Activated gamma-delta T cell treated with anti-CD3 and anti-CD28 coated beads, Interleukin-2, amount 50 U/mL, for 16 hours (primary cell): ENCODE measurements at places on chromosomes 7 and 10.
A peak's percentile ranks its signal among the peaks of the same experiment; 100 is the strongest.

- no peak for DNase-seq
These were observed 47.9 kb upstream of the SKAP2 start for GRCh38 chr7:26912338-26912737.

- DNase-seq: no peak
These were observed 251.4 kb upstream of the ZMIZ1 start for GRCh38 chr10:78817361-78817760.

DNA sequence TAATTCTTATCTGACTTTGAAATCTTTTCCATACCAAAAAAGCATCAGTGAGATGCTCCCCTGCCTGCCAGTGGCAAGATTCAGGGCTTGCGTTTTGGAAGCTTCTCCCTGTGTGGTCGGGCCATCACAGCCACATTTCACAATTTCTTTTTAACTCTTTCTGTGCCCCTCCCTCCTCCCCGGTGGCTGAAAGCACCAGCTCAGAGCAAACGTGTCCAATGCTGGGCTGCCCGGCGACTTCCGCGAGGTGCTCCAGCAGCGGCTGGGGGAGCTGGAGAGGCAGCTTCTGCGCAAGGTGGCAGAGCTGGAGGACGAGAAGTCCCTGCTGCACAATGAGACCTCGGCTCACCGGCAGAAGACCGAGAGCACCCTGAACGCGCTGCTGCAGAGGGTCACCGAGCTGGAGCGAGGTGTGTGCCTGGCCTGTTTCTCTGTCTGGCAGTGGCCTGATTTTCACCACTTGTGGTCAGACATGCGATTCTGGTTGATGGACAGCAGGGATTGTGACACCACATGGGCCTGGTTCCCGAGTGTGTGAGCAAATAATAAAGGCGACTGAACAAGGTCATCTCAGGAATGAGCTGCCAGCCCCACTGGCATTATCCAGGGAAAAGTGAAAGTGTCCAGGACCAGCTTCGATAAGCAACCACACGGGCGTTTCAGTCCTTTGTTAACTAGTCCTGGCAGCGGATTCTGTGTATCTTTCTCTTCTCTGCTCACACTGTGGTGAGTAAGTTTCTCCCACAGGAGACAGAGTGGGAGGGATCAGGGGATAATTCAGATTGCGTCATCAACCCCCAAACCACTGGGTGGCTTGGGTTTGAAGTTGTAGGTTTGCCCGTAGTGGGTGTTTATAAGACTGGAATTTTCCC, 2.6 kb downstream of the NPTX2 start:
- no peak for DNase-seq

DNA sequence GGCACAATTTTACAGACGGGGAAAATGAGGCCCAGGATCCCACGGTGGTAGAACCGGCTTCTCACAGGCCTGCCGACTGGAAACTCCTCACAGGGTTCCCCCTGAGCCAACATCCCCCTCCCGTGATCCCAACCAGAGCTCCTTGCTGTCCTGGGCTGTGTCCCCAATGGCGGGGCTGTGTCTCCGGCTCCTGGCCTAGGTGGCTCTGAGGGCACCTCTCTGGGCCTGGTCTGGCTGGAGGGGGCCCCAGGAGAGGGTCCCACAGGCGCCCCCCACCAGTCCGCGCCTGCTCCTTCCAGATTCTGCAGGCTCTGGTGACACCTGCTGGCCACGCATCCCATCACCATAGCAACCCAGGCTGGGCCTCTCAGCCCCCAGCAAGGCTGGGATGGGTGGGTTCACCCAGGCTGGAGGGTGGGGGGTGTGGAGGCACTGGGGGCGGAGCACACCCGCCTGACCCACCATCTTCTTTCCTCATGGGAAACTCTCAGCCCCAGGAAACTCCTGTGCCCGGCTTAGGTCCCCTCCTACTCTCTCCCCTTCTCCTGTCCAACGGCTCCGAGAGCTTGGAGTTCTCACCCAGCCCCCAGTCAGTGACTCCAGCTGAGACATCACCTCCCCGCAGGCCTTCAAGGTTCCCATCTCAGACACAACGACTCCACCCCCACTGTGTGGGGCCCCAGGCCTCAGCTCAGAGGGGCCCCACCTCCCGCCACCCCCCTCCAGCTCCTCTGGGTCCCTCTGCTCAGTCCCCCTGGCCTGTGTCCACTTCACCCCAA, 27.1 kb upstream of the TNRC18 start:
- DNase-seq: peak; percentile 11

GRCh38 chr10:117324367-117324766, 50.9 kb downstream of the PDZD8 start:
- no peak for DNase-seq

GRCh38 chr7:46178661-46179060, 257.6 kb upstream of the IGFBP3 start:
- DNase-seq: no peak

GRCh38 chr7:23912065-23912464, 202.0 kb downstream of the STK31 start:
- no peak for DNase-seq

- DNase-seq: no peak
These were observed 4.9 kb downstream of the HIPK2 start for GRCh38 chr7:139772873-139773272.

DNA sequence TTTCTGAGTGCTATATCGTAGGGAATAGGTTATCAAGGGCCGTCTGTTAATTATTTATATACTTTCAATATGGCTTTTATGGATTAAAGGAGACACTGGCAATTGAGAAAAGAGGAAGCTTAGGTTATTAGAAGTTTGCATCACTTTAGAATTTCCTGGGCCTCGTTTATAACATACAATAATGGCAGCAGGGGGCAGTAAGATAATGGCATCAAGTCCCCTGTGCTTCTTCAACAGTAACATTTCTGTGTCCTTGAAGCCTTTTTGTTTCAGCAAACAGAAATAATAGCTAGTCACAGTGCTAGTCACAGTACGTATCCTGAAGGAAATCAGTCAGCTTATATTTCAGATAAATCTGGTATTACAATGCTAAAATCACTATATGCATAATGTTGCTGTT, 41.9 kb downstream of the SPAM1 start:
- DNase-seq: no peak

DNA sequence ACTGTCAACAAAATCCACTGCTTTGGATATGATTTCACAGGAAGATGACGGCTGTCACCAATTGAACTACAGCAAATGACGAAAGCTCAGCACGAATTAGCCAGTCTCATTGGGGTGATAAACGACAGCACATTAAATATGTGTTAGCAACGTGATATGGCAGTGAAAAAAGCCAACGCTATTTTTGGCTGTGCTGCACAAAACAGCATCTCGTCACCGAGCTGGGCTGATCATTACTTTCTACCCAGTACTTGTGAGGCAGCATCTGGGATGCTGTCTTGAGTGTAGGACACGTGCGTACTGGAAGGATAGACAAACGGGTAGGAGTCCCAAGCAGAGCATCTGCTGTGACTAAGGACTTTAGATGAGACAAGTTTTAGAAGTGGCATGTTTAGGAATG, 138.3 kb downstream of the EXOC4 start:
- DNase-seq: no peak

- DNase-seq: no peak
These were observed 1.2 kb downstream of the KLF6 start for GRCh38 chr10:3783682-3784432.

DNA sequence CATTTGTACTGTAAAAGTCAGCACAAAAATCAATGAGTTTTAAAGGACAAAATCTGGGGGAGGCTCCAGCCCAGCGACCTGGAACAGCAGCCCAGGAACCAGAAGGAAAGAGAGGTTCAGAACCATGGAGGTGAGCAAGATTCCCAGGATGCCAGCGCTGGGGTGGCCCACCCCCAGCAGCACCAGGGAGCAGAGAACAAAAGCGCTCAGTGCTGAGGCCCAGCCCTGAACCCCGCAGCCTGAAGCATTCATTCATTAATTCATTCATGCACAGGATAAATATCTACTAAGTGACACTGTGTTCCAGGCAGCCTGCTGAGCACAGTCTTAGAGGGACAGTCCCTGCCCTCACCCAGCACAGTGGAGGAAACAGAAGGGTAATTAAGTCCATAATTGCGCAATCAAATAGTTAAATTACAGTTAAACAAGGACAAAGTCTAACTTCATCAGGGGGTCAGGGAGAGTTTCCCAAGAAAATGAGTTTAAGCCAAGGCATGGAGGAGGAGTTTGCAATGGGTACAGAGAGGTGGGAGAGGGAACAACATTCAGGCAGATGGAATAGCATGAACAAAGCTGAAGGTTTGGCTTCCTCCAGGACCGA, 202.3 kb downstream of the GRID1 start:
- no peak for DNase-seq

GRCh38 chr10:123999956-124000615, 93.3 kb downstream of the CHST15 start:
- DNase-seq: no peak

- no peak for DNase-seq
These were observed 328.7 kb downstream of the LHFPL3 start for GRCh38 chr7:104657134-104657533.

- DNase-seq: no peak
These were observed 100.9 kb downstream of the SAMD9 start for GRCh38 chr7:93016681-93017381.

DNA sequence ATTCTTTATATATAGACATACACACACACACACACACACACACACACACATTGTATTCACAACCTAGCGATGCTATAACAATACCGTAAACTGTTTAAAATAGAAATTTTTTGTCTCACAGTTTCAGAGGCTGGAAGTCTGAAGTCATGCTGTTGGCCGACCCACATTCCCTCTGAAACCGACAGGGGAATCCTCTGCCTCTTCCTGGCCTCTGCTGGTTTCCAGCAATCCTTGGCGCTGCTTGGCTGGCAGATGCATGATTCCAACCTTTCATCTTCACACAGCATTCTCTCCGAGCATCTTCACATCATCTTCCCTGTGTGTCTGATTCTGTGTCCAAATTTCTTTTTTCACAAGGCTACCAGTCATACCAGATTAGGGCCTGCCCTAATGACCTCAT, 94.8 kb downstream of the CCDC71L start:
- no peak for DNase-seq

DNA sequence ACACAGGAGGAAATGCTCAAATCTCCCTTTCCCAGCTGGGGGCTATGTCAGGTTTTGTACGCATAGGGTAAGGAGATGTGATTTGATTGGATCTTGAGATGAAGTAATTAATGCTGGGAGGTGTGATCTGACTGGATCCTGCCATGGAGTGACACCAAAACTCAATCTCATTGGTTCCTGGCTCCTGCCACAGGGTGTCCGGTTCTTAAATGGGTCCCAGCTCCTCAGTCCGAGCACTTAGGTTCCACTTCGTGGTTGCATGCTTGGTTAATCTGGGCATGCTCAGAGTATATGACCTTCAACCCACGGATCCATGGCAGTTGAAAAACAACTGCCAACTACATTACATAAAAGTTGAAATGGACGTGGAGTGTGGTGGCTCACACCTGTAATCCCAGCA, 3.1 kb upstream of the ZNF12 start:
- no peak for DNase-seq

- no peak for DNase-seq
These were observed 79.2 kb downstream of the NRF1 start for GRCh38 chr7:129690701-129691100.

GRCh38 chr7:5481241-5482019, 57.8 kb upstream of the TNRC18 start:
- no peak for DNase-seq

DNA sequence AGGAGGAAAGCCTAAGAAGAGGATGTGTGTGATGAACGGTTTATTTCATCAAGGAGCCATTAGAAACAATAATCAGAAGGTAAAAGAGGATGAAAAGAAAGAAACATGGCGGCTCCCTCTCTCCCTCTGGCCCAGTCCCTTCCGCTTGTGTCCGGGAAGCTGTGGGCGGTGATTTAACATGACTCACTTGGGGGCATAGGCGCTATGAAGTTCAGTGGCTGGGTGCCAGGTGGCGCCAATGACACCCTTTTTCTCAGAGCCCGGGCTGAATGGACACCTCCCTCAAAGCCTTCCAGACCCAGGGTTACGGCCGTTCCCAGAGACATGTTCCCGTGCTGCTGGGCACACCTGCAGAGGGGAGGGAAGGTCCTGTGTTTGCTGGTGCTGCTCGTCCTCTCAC, 244.0 kb downstream of the SKAP2 start:
- DNase-seq: no peak

- DNase-seq: no peak
These were observed 208.8 kb downstream of the CTNNA3 start for GRCh38 chr10:67487199-67487598.

DNA sequence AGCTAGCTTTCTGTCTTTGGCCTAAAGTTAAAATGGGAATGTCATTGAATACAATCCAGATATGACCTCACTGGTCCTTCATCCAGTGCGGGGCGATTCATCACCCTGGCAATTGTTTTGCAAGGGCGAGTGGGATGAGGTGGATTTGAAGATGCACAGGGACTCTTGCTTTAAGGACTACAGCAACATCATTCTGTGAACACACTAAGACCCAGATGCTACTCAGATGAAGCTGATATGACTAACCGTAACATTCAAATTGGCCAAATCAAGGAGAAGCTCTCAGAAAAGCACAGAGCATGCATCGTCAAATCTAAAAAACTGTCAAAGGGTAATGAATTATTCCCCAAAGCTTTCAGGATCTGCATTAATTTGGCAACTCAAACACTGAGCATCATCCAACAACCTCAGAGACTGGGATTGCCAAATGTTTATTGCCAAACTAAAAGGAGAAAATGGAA, 12.8 kb downstream of the CPA1 start:
- DNase-seq: no peak

DNA sequence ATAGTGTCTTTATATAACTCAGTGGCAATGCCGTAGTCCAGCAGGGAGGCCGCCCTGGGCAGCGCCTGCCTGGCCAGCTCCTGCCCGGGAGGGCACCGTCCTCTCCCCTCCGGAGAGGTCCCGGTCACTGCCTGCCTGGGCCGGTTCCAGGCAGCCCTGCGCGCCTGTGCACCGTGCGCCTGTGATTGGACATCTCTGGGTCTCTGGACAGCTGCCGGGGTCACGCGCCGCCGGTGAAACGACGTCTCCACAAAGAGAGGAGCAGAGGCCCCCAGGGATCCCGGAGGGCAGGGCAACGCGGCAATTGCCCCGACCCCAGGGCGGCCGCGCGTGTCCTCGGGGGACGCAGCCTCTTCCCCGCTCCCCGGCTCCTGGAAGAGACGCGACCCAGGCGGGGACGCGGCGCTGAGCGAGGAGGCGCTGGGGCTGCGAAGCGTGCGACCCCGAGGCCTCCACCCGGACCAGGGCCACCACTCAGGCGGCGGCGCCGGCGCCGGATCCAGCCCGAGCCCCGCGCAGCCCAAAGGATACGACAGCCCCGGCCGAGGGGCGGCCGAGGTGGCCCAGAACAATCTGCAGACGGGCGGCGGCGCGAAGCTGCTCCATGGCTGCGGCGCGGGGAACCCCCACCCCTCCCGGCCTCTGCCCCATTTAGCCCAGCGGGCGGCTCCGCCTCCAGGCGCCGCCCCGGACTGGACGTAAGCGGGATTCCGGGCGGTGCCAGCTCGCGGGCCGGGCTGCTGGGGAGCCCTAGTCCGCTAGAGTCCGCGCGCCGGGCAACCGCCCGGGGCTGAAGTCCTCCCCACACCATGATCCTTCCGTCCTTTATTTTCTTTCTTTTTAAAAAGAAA, at the start of gene PHYH:
PHYH (minus strand) TSS at position 628 of the 851 bp plus-strand sequence; CDS start at position 606, 22 bp downstream.
- peak; percentile 68 for DNase-seq

GRCh38 chr7:126856691-126857291, 395.9 kb downstream of the GRM8 start:
- no peak for DNase-seq
